Activated CD4-positive, alpha-beta T cell treated with anti-CD3 and anti-CD28 coated beads, Interleukin-2, amount 50 U/mL, for 48 hours (primary cell): ENCODE measurements at places on chromosomes 6 and 20.

GRCh38 chr6:41894366-41895299 is 542 bp downstream of the USP49 start:
- peak; percentile 12 for DNase-seq

GRCh38 chr6:1987640-1988039 is 257.8 kb downstream of the GMDS start:
- no peak for DNase-seq

DNA sequence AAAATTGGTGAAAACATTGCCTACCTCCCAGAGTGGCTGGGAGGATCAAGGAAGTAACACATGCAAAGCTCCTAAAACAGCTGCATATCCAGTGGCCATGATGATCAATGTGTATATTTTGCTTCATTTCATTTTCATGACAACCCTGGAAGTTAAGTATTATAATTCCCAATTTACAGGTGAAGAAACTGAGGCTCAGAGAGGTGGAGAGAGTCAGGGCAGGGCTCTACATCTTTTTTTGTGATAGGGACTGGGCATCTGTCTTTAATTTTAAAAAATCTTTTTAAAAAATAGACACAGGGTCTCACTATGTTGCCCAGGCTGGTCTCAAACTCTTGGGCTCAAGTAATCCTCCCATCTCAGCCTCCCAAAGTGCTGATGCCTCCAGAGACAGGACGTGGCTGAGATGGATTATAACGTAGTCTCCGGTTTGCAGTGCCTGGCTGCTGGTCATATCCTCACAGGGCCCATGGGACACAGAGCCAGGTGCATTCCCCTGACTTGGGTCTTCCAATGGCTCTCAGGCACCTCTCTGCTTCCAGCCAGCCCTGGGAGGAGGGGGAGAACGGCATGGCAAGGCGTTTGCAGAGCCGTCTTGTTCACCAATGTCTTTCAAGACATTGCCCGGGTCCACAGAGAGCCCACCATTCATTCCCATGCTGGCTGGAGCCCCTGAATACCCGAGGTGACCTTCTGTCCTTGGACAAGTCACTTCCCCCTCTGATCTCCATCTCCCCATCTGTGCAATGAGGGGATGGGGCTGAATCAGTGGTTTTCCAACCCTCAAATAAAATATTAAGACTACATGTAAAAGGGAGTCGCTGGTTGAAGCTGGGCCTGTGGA is 38.3 kb downstream of the HNF4A start:
- no peak for DNase-seq

DNA sequence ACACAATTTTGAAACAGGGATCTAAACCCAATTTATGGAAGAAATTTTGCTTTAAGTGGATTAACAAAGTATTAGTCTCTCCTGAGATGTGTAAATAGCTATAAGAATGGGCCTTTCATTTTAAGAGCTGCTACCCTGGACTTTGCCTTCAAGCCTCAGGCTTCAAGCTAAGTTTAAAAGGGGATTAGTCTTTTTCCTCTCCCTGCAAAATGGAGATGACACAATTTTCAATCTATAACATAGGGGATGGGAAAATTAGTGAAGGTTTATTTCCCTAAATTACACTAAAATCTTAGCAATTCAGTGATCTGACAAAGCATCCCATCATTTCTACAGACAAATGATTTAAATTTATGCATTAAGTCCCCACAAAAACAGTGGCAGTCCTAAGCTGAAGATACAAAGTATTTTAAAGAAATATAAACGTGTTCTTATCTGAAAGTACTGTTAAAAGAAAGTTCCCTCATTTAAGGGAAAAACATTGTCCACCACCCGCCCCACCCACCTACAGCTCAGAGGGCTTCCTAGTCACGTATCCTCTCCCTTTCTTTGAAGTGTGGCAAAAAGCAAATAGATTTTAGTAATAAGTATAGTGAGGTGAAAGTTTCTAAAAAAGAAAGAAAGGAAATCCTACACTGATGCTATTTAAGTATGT is 14.5 kb downstream of the ARHGAP18 start:
- peak; percentile 32 for DNase-seq

DNA sequence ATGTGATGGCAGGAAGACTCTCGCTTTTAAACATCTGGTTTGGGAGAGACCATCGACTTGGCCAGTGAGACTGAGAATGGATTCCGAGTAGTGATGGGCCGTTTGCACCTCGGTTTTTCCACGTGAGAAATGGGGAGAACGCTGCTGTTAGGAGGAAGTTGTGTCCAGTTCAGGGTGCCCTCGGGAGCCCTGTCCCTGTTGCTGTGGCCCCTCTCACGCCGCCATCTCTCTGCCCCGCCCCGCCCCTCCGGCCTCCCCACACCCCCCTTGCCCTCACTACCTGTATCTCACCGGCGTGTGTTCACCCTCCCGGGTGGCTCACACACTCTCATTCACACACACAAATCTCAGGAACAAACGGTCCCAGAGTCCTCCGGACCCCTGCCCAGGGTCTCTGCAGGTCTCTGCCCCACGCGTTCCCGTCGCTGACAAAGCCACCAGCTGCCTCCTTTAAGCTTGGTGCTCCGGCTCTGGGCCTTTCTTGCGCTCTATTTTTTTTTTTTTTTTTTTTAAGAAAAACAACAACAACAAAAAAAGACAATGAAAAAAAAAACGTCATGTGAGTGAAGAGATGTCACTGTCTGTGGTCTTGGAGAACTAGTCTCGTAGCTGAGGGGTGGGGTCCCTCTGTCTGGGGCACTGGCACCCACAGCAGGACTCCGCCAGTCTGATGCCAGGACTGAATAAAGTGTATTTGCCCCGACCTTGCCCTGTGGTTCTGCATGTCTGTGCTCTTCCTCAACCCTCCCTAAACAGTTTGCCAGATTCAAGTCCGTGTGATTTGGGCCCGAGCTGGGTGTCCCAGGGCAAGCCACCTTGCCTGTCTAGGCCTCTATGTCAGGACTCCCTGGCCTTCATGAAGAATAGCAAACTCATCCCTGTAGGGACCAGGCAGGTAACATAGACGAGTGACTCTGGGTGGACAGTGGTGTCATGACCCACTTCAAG is 2.9 kb downstream of the SOX12 start:
- no peak for DNase-seq

DNA sequence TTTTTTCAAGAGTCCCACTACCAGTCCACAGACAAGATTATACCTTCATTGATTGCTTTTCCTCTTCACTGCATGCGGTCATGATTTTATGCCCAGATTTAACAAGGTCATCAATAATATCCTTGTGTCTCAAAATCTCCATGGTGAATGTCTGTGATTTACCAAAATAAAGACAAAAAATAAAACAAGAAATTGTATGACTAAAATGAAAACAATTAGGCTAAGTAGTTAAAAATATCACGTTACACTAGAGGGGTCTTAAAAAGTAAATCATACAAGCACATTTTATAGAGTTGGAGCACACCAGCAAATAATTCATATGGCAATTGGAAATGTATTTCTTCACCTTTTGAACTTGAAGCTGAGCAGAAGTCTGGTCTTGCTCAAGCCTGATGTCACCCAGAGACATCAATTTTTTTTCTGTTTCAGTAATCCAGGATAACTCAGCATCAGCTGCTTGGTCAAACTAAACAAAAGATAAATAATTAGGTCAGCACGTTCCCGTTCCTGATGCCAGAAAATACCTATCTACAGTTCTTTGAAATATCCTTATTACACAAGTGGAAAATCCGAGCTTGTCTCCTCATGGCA is 125.4 kb downstream of the DST start:
- no peak for DNase-seq

DNA sequence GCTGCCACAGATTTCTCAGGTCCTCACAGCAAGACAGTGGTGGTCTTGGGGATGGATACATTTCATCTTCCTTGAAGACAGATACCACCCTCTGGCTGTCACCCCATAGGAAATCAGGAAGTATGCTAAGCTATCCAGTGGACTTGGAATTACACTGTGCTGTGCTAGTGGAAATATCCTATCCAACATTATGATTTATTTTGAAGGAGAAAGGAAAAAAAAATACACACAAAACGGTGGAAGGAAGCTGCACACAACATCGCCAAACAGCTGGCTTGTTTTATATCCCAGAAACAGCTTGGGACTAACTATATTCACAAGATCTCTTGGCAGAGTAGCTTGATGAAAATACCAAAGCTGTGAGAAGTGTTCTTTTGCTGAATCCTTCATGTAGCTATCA is 257.6 kb downstream of the LAMA2 start:
- no peak for DNase-seq

DNA sequence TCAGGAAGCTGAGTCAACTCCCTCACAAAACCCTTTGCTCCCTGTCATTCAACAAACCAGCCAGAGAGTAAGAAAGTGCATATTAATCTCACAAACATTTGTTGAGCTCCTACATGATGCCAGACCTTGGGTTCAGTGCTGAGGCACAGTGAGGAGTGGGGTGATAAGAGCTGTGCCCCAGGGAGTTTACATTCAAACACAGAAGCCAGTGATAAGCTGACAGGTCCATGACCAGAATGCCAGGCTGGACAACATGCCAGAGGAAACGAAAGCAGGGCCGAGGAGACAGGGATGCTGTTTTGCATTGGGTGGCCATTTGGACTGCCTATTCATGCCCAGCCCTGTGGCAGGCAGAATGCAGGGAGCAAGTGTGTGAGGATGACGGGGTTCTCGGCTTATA is 76.7 kb downstream of the LRFN2 start:
- DNase-seq, result no peak

- DNase-seq, result no peak
Observed at GRCh38 chr20:6714279-6714711, 53.2 kb upstream of the BMP2 start.

DNA sequence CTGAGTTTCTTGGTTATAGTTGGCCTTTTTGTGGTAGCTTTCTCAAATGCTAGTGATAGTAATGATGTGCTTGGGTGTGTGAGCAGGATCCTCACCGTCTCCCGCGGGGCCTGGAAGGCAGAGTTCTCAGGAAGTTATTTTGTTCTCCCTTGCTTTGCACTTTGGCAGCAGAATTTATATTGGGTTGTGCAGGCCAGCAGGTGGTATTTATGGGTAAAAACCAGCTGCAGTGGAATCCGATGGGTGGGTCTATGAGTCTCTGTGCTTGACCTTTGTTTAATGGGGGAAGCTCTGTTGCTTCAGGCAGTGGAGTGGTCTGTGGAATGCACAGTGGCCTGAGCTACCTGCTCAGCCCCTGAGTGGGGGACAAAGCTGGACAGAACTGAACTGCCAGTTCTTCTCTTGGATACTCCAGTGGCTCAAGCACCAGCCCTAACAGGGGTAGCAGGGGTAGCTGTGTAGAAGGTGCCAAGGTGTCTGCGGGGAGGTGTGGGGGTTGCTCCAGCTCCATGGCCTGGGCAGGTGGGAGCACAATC is 27.3 kb downstream of the IGF2R start:
- no peak for DNase-seq

DNA sequence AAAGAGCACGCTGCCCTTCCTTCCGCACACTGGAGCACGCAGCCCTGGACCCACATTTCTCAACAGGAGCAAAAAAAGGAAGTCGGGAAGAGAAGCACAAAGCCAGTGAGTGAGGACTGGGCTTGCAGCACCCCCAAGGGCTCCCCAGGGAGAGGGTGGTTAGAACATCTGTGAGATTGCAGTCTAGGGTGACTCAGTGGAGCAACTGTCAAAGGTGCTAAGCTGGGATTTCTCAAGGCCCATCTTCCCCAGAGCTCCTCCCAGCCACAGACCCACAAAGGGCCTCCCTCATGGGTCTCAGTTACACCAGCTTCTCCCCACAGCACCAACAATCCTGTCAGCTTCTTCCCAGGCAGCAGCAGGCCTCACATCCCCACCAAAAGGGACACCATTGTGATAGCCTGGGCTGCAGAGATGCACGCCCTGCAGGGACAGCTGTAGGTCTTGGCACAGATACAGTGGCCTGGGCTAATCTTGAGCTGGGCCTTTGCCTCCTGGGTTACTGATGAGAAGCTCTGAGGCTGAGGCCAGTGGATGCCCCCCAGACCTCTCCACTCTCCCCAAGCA is 39.6 kb upstream of the CD93 start:
- DNase-seq, result no peak

DNA sequence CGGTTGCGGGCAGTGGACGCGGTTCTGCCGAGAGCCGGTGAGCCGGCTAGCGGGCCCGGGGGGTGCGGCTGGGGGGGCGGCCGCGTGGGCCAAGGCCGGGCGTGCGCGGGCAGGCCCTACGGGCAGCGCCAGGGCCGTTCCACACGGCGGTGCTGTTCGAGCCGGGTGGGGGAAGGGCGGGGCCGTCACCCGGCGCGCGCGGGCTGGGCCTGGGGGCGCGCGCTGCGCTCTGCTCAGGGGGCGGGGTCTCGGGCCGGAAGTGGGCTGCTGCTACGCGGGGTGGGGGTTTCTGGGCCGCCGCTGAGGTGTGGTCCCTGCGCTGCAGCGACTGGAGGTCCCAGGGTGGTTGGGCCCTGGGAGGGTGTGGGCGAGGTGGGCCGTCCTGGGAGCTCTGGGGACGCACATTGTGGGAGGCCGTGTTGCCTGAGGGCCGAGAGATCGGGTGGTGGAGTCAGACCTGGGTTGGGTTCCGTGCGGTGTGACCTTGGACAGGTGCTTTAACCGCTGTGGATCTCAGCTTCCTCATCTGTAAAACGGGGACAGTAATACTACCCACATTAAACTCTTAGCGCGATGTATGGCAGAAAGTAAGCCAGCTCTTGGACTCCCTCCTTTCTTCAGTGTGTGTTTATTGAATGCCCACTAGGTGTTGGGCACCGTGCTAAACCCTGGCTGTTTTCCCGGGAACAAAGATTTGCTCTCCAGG is 391 bp downstream of the MAPRE1 start:
- peak; percentile 90 for DNase-seq

DNA sequence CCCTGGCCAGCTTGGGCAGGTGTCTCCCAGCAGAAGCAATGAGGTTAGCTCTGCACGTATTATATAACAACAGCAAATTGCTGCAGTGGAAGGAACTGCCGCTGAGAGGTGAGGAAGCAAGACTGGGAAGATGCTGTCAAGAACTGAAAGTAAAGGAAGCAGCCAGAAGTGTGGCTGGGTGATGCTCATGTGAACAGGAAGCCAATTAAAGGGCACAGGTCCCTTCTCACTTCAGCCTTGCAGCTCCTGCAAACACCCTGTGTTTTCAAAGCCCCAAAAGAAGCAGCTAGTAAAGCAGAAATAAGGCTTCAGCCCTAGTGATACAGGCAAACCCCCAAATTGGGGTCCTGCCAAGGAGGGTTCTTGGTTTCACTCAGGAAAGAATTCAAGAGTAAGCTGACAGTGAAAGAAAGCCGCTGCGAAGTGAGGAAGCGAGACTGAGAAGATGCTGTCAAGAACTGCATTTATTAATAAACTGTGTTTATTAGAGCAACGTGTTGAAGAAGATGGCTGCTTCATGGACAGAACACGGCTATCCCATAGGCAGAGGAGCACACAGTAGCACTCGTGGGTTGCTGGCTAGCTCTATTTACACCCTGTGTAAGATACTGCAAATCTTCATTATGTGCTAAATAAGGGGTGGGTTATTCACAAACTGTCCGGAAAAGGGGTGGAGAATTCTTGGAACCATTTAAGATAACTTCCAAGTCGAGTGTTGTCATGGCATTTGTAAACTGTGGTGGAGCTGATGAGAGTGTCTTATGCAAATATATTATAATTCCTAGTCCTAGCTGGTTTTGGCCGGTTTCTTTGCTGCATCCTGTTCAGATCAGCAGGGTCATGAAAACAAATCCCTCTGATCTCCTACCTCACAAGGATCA is 152.2 kb downstream of the LINC00237 start:
- DNase-seq, result no peak

DNA sequence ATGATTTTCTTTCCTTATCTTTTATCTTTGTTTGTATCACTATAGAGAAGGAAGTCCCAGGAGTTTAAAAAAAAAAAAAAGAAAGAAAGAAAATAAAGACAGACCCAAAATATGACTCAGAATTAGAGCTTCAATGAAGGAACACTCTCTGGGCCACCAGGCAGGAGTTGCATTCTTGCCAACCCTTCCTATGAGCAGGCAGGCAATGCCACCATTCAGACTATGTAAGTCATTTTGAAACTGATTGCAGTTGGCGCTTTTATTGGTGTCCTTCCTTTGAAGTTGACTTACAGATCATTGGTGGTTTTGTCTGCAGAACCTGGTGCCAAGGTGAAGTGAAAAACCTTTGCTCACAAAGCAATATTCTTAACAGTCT is 50.3 kb downstream of the MYB start:
- peak; percentile 37 for DNase-seq
